ENCODE measurements at places on chromosomes 1 and 21.

DNA sequence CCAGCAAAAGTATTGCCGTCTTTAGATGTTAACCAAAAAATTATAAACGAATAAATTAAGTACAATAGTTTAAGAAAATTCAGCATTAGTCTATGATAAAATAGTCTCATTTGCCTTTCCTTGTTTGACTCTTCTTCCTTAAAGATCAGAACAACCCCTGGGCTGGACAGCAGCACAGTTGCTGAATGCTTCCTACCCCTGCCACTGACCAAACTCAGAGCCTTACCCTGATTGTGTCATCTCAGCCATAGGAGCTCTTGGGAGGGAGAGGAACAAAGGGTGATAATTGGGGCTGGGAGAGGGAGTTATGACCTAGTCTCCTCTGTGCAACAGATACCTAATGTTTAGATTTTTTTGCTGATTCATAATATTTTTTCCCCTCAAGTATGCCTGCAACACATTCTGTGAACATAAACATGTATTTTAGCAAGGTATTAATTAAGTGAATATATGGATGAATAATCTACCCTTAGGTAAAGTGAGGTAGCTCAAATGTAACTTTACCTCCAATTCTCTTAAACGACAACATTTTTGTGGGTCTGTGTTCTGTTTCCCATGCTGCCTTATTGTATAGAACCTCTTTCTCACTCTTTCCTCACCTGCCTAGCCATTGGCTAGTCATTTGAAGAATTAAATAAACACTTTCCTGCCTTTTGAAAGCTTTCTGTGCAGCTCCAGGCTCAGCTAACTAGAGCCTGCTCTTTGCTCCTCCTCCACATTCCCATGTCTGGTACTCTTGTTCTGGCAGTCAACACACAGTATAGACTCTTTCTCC lies 46.1 kb downstream of the FGGY start:
- no peak for DNase-seq

GRCh38 chr1:18010945-18011344 lies 96.7 kb upstream of the IGSF21 start:
- no peak for DNase-seq

GRCh38 chr1:88399690-88400089 lies 284.4 kb upstream of the PKN2 start:
- DNase-seq, result no peak

- DNase-seq, result no peak
Observed at GRCh38 chr1:98660940-98661543, 479 bp upstream of the SNX7 start.

DNA sequence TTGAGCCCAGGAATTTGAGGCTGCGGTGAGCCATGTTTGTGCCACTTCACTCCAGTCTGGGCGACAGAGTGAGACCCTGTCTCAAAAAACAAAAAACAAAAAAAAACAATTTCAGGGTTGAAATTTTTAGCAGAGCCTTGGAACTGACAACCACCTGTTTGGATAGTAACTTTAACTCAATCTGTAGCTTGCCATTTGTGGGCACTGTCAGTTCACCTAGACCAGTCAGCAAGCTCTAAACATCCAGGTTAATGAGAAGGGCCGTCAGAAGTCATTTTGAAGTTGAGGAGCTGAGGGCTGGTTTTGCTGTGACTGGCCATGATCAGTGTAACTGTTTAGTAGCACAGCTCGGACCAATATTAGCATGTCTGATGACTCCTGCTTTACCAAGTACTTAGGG lies 8.4 kb downstream of the TRAPPC10 start:
- DNase-seq, result no peak

DNA sequence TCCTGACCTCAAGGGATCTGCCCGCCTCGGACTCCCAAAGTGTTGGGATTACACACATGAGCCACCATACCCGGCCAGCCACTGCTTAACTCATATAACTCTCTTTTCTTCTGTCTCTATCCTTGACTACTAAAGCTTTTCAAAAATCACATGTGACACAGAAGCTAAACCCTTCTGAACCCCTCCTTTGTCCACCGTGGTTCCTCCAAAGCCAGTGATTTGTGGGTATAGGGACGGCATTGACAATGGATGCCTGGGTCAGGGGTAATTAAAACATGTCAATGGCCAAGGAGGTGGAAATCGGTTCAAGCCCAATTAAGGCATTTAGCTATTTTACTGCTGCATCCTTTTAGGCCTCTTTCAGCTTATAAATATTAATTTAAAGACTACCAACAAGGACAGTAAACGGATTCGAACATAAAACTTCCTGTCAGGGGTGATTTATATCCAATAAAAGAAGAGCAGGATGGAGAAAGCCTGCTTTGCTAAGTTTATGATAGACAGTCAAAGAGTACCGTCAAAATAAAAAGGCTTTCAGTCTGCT lies 242.3 kb downstream of the GPATCH2 start:
- no peak for DNase-seq

DNA sequence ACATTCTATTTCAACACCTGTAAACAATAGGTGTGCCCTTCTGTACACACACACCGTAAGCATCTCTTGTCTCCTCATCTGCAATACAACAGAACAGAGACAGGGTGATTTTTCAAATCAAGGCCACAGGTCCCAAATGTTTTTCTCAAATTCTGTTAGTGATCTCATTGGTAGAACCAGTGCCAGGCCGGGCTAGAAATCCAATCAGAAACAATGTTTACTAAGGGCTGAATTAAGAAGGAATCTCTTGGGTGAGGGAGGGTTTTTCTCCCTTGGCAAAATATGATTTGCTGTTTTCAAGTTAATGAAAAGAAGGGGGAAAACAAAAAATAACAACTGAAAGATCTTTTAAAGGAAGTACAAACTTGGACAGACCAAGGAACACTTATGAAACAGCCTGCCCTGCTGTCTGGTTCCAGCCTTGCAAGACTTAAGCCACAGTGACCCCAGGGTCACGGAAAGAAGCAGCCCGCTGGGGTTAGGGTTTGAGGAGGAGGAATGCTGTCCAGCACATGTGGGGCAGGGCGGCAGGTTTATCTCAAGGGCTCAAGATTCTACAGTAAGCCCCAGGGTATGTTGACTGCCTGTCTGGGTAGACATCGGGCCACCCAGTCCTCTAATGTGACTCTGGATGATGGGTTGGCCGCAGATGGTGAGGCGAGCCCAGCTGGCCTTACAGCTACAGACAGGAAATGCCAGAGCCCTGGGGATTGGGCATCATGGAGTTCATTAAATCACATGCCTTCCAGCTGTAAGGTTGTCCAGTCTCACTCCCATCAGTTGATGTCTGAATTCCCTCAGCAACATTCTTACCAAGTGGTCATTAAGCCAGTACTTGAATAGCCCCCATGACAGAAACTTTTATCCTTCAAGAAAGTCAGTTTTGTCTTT lies 73.3 kb upstream of the SLC44A3 start:
- no peak for DNase-seq

- DNase-seq, result no peak
Observed at GRCh38 chr1:227268943-227269342, 49.3 kb downstream of the CDC42BPA start.

DNA sequence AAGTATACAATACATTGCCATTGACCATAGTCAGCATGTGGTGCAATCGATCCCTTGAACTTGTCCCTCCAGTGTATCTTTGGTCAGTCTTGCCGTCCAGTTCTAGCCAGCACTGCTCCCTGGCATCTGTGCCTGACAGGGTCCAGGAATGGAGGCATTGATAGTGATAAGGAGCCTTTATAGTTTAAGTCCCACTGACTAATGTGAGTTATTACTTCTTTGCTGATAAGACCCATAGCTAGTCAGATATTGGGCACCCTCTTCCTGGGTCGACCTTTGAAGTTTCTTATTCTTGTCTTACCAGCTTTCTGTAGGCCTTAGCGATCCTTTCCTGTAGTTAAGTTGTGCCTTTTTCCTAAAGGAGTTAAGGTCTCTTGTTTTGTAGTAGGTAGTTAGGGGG lies 13.0 kb downstream of the UCK2 start:
- DNase-seq, result no peak

DNA sequence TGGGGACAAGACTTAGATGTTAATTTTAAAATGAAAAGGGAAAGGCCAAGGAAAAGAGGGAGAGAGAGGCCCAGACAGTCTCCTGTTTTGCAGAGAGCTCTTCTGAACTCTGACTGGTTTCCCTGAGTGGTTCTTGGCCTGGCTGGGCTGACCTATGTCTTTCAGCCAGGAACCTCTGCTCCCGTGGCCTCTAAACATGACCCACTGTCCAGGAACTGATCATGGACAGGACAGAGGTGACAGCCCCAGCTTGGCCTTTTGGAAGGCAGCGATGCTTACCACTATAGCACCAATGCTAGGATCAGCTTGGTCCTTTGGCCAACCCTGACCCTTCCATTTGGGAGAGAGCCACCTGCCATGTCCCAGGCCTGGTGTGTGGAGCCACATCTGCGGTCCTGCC lies 55.2 kb downstream of the PRDM16 start:
- no peak for DNase-seq

DNA sequence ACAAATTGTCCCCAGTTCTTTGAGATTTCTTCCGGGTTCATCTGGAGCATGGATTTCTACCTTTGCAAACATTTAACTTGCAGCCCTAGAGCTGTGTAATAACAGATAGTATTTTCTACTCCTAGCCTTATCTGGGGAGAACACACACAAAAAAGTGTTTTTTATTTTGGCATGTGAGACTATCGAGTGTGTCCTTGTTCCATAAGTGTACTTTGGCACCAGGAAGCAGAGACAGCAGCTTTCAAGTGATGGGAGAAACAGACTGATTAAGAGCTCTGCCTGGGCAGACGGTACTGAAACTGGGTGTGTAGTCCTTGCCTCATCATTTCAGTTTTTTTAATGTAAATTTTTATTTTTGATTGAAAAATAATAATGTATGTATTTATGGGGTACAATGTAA lies 297.4 kb downstream of the ST6GALNAC3 start:
- no peak for DNase-seq

- no peak for DNase-seq
Observed at GRCh38 chr1:152497273-152497672, 13.3 kb upstream of the LCE5A start.

DNA sequence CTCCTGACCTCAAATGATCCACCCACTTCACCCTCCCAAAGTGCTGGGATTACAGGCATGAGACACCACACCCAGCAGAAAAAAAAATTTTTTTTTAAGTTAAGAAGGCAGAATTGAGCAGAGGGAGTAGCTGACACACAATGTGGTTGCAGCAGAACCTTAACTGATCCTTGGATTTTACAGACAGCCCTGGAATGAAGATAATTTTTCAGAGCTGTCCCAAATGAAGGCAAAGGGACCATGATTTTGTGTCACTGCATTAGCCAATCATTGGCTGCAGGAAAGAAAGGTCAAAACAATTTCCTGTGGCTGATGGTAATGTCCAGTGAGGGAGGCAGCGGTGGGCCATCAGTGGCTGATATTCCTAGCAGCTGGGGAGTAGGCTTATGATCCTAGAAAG lies 19.3 kb upstream of the AQP10 start:
- DNase-seq, result no peak

- DNase-seq, result no peak
Observed at GRCh38 chr1:155294520-155295182, 6.6 kb downstream of the PKLR start.

GRCh38 chr1:24643363-24644099 lies 429 bp downstream of the SRRM1 start:
- DNase-seq, result no peak

DNA sequence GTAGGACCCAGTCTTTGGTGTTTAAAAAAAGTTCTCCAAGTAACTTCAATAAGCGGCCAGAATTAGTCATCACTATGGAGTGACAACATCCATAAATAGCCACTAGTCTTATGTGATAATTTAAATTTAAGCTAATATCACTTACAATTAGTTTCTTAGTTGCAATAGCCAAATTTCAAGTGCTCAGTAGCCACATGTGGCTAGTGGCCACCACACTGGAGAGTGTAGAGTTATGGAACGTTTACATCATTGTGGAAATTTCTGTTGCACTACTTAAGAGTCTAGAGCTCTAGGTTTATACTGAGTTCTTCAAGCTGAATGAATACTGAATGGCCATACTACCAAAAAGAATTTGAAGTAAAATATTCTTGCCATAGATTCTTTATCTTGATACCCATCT lies 121.1 kb downstream of the RUNX1 start:
- no peak for DNase-seq
